ENCODE measurements at places on chromosomes 11 and 22.
A peak's percentile ranks its signal among the peaks of the same experiment; 100 is the strongest.

- no peak for DNase-seq
Observed at GRCh38 chr22:46029574-46030200, 52.7 kb upstream of the WNT7B start.

DNA sequence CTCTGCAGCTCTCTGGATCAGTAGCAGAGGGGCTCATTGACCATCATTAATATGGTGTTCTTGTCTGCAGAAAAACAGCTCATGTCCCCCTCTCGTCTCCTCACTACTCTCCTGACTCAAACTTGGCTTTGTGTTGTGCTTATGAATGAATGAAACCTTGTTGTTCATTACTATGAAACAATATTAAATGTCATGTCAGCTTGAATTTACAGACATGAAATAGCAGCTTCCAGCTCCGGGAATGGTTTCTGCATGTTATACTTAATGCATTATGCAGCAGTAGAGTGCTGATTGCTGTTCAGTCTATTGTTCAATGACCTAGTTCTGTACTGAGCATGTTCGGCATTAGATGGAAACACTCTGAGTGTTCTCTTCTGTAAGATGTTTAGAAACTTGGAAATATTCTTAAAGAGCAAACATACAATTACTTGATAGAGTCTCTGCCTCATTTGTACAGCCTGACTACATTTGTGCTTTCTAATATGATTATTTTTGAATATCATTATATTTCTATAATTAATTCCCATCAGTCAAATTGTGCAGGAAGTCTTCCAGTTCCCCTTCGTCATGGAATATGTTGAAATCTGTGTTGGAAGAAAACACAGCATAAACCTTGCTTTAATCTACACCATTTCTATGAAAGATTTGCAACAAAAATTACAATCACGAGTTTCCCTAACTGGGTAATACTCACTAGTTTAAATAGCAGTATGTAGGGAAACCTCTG lies 340.4 kb downstream of the SOX6 start:
- no peak for DNase-seq

DNA sequence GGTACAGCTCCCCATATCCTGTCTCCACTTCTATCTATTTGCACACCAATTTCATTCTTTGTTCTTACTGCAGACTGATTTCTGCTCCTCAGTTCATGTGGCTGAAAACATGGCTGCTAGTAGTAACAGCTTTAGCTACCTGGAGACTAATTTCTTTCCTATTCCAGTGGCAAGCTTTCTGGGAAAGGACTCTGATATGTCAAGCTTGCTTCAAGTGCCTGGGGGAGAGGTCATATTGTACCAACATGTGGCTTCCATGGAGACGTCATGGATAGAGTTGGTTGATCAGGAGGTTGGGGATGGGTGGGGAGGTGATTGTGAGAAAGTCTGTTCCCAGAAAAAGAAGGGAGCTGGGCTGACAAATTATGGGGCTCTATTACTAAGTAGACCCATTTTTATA lies 44.9 kb downstream of the ADM start:
- DNase-seq, result no peak

DNA sequence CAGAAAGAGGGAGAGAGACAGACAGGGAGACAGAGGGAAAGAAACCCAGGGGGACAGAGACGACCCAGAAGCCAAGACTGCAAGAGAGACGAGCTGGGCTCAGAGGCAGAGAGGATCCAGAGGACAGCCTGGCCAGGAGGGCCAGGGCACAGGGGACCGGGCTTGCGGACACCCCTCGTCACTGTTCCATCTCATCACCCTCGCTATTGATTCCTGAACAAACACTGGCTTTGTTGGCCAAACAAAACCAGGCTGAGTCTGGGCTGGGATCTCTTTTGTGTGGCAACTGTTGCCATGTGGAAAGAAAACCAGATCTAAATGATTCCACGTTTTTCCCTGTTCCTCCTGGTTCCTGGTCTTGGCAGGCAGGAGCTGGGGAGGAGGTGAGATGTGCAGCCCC lies 339.4 kb downstream of the MN1 start:
- peak; percentile 55 for DNase-seq

GRCh38 chr11:73236205-73236765 lies 18.2 kb downstream of the P2RY2 start:
- DNase-seq, result no peak

- no peak for DNase-seq
Observed at GRCh38 chr22:49251371-49251770, 576.3 kb downstream of the BRD1 start.

DNA sequence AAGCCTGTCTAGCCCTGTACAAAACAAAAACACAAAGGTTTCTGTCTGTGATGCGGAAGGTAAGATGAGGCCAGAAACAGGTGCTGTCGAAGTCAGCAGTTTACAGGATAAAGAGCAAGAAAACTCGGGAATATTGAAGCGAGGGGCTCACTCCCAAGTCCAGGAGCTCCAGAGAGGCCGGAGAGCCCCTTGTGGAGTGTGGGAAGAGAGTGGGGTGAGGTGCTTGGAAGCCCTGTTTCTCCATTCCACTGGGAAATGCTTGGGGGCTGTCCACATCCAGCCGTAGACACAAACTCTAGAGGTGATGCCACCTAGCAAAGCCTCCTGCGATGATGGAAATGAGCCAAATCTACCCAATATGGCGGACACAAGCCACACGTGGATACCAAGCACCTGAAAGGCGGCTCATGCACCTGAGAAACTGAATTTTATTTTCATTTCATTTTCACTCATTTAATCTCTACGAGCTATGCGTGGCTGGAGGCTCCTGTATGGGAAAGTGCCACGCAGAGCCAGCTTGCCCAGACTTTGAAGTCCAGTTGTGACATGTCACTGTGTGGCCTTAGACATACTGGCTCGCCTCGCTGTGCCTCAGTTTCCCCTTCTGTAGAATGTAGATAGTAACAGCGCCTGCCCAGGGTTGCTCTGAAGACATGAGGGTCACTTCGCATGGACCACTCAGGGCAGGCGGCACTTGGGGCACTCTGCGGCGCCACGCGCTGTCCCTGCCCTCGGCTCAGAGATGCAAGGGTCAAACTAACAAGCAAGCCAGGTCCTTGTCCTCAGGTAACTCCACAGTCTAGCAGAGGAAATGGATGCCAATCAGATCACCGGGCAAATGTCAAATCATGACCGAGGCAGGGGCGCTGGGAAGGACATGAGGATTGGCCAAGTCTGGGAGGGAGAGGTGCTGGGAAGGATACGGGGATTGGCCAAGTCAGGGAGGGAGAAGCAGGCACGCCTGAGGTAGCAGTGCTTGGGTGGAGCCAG lies 684.7 kb downstream of the TBC1D22A start:
- DNase-seq, result no peak

- DNase-seq, result peak; percentile 80
Observed at GRCh38 chr11:107017433-107018218, 650 bp downstream of the GUCY1A2 start.

- DNase-seq, result no peak
Observed at GRCh38 chr11:22465620-22466019, 127.4 kb downstream of the SLC17A6 start.

DNA sequence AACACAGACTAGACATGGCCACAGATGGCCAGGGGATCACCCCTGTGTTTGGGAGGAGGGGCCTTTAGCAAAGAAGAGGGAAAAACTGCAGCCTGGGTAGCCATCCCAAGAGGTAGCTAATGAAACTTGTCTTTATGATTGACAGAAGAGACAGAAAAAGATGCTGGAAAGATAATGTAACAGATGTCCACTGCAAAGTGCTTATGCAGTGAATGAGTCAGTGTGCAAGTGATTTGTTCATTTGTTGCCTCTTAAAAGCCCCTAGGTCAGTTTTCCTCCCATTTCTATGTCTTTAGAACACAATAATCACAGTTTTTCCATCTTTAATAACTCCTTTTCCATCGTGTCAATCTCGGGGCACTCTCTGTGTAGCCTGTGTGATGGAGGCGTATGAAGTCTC lies 57.2 kb downstream of the INSC start:
- no peak for DNase-seq

- DNase-seq, result no peak
Observed at GRCh38 chr11:70618431-70619101, 220.2 kb downstream of the CTTN start.

DNA sequence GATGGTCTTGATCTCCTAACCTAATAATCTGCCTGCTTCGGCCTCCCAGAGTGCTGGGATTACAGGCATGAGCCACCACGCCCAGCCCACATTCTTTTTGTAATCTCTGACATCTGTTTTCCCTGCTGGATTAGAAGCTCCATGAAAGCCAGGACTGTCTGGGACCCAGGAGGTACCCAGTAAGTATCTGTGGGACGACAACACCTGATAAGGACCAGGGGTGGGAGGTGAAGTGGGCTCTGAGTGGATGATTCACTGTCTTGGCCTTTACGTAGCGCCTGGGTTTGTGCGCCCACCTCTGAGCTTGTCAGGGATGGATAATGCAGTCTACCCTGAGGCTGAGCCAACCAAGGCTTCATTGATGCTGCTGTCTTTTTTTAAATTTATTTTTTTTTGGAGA lies 118.8 kb downstream of the ABTB2 start:
- no peak for DNase-seq

GRCh38 chr11:120817158-120817557 lies 206.7 kb upstream of the TBCEL start:
- no peak for DNase-seq

- DNase-seq, result no peak
Observed at GRCh38 chr22:21837248-21837979, 30.0 kb downstream of the MAPK1 start.
